Stimulated activated CD8-positive, alpha-beta memory T cell treated with anti-CD3 and anti-CD28 coated beads, Interleukin-2, amount 100 ng/mL, for 1 hour (primary cell): ENCODE measurements at places on chromosomes 6 and 20.

GRCh38 chr6:119076576-119077390, 1.7 kb downstream of the FAM184A start:
- no peak for DNase-seq

DNA sequence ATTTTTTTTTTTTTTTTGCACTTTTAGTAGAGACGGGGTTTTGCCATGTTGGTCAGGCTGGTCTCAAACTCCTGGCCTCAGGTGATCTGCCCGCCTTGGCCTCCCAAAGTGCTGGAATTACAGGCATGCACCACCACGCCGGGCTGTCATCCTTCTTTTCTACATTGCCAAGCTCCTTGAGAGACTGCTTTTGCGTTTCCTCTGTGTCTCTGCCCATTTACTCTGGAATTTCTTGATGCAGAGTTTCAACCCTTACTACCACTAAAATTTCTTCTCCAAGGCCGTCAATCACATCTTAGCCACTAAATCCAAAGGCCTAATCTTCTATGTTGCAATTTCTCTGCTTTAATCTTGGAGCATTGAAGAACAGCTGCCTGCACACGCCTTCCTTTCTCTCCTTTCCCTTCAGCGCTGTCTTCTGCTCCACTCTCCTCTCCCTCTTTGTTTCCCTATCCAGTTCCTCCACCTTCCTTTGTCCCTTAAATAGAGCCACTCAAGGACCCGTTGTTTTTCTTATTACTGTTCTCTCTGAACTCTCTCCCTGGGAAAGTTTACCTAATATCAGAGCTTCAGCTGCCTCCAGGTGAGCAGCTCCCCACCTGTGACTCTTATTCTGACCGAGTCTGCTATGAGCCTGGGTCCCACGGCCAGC, 98.8 kb downstream of the SLC35B3 start:
- no peak for DNase-seq

DNA sequence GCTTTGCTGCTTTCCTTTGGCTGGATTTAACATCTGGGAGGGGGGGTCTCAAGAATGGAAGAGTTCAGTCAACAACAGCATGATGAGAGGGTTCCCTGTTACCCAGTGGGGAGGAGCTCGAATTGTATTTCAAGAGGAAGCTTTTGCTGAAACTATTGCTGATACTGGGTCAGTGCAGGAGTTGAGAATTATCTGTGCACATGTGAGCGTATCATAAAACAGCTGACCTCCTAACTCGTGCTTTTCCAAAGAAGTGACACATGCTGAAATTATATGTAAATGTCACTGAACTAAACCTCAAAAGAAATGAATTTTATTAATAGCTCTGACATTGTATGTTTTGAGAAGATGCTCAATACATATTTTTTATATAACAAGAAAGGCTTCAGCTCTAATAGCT, 96.3 kb downstream of the PHF3 start:
- no peak for DNase-seq

- no peak for DNase-seq
Observed at GRCh38 chr6:45916692-45917091, 99.0 kb downstream of the CLIC5 start.

GRCh38 chr6:53033764-53034163, 31.4 kb upstream of the FBXO9 start:
- DNase-seq: no peak

DNA sequence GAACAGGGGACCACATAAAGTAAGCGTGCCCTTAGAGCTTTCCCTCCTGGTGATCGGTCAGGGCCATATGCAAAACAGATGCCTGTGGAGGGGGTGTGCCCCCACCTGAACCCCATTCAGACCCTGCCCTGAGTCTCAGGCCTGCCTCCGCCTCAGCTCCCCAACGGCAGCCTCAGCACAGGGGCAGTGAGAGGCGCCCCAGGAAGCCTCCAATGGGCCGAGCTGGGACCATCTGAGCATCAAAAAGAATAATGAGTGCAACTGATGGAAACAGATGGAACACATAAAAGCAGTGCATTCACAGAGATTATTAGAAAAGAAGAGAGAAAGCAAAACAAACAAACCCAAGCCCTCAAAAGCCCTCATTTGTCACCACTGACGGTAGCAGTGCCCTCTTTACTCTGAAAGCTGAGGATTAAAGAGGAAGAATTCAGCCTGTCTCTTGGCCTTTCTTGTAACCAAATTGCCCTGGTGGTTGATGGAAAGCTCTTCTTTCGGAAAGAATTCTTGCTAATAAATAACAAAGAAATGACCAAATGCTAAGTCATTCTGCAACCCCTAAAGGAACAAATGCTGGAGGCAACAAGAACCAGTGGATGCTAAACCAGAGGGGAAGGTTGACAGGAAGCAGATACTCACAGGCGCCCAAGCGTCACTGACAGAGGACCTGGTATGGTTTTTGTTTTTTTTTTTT, 6.8 kb downstream of the ADISSP start:
- no peak for DNase-seq

DNA sequence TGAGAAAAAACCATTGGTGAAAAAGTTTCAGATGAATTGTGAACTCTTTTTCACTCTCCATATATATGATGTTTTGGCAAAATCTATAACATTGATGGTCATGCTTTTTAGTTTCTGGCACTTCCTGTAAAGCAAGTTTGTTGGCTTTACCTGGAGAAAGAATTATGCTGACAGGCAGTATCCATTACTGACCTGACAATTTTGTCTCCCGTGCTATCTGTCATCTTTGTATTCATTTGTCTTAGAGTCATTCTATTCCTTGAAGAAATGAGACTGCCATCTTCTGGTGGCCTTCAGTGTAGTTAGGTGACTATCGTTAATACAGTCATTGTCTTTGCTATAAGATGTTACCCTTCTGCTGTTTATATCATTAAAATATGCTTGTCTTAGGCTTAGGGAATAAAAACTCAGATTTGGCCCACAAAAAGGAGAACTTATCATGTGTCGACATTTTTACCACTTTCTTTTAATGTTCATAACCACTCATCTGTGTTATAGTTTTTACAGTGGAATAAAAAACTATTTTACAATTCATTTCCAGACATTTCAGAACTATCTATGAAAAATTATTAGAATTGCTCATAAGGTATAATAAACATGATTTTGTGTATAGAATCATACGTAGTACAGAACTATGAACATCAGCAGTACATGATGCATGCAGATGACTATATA, 707.0 kb downstream of the EPM2A start:
- DNase-seq: no peak

- DNase-seq: no peak
Observed at GRCh38 chr6:28673787-28674671, 148.3 kb downstream of the GPX5 start.

DNA sequence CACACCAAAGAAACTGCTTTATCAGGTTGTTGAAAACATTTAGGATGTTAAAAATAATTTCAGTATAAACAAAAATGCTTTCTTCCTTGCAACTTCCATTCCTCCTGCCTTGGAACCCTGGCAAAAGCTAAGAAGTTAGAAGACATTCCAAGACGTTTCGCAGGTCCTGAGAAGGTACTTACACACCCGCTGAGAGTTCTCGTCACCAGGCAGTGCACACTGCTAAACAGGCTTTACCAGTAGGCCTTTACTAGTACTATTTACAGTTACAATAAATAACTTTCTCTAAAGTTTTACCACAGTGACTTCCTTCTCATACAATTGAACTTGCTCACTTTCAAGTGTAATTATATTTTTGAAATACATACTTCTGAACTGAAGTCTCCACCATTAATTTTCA, 81.4 kb upstream of the RPS6KA2 start:
- no peak for DNase-seq

DNA sequence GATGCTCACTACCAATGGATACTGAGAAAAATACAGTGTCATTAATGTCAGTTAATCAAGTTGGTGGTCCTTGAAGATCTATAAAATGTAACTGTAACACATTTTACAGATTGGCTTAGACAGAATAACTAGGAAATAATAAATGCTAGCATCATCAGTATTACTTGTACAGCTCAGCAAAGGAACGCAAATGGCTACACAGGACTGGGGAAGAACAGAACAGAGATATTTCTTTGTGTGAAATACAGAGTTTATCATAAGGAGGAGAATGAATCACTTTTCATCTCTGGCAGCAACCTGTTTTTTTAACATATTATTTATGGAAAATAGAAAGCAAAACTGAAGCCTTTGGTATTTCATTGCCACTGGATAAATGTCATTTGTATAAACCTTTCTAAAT, 8.2 kb upstream of the QKI start:
- no peak for DNase-seq

DNA sequence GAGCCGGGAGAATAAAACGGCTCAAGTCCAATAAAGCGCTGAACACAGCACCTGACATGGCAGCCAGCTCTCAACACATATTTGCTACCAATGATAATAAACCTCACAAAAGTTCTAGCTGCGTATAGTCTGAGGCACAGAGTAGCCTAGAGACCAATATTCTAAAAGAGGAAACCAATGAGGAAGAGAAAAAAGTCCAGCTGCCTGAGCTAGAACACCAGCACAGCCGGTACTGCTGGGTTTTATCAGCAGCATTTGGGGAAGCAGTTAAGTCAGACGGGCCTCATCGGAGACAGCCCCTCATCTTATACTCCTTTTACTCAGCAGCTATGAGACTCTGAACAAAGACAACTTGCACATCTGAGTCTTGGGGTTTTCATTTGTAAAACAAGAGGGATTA, 2.4 kb upstream of the RTF2 start:
- DNase-seq: no peak

- DNase-seq: no peak
Observed at GRCh38 chr6:29509239-29509638, 21.5 kb upstream of the MAS1L start.

- DNase-seq: no peak
Observed at GRCh38 chr6:5142131-5142530, 57.0 kb downstream of the PPP1R3G start.

DNA sequence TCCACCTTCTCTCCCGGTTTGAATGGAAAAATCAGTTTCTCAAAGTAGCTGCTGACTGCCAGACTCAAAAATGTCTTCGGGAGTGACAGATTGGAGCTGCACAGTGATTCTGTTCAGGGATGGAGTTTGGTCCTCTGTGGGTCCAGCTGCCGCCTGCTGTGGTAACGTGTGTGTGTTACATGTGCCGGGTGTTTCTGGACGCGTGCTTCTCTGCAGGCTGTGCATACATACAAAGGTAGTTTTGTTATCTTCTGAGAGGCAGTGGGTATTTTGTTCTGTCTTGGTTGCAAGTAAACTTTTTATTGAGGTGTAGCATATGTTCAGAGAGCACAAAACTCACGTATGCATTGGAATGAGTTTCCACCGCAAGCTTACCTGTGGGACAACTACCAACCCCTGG, 41.3 kb upstream of the NAA20 start:
- DNase-seq: no peak
